ENCODE measurements at places on chromosomes 1 and 21.

- no peak for DNase-seq
Observed at GRCh38 chr1:99728494-99729235, 37.8 kb downstream of the FRRS1 start.

- DNase-seq = no peak
Observed at GRCh38 chr1:30665216-30666010, 58.0 kb downstream of the MATN1 start.

DNA sequence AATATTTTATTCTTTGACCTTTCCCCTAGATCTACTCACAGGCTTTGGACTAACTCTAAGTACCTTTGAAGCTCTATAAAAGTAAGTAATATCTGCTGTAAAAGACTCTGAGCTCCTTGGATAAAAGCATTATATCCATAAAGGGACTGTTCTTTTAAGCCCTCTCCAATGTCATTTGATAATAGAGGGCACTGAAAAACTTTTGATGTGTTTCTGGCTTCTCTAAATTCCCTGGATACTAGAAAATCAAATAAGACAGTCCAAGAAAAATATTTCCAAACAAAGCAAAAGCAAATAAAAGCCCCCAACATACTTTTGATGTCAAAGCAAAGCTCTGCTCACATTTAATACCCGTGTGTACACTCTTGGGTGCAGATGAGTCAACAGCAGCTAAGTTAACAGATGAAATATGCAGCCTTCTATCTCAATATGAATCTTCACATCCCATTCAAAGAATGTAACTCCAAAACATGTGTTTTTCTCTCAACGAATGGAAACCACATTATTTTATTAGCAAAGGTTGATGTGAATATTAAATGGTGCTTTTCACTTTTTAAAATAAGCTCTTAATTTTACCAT lies 230.3 kb downstream of the CENPF start:
- DNase-seq = no peak

DNA sequence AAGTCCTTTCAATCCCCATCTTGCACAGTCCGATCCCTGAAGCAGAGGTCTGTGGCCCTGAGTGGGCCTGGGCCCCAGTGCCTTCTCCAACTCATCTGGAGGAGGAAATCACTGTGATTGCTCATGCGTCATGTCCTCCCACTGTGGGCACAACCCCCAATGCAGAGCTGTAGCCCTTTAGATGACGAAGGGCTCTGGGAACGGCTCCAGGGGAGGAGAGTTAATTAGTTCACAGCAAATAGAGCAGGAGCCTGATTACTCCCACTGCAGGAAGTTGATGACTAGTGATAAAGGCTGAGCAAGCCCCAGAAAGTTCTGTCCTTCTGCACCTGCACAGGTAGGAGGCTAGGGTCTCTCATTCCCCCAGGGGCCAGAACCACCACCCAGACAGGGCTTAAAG lies 111.5 kb downstream of the CCDC185 start:
- no peak for DNase-seq

- no peak for DNase-seq
Observed at GRCh38 chr1:19055001-19055400, 98.5 kb upstream of the IFFO2 start.

- DNase-seq = no peak
Observed at GRCh38 chr1:202812176-202813026, 1.6 kb downstream of the PCAT6 start.

DNA sequence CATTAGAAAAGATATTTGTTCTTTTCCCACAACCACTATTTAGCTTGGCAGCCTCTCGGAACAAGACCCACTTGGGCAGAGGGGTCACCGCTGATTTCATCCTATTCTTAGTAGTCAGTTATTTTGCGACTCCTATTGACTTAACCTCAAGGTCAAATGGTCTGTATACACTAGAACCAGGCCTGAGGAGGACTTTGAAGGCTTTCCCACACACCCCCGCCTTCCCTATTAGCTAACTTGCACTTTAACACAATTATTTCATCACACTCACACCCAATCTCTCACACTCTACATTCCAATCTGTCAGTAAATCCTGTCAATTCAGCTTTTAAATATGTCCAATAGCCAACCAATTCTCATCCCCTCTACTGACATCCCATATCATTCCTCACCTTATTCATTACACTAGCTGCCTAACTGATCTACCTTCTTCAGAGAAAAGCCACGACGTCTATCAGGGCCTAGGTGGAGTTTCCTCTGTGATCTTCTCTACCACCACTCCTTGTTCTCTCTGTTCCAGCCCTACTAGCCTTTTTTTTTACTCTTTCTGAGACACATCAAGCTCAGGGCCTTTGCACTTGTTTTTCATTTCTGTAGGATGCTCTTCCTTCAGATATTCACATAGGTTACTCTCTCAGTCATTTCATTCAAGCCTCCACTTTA lies 1.0 kb upstream of the NIBAN1 start:
- DNase-seq = peak; percentile 38

DNA sequence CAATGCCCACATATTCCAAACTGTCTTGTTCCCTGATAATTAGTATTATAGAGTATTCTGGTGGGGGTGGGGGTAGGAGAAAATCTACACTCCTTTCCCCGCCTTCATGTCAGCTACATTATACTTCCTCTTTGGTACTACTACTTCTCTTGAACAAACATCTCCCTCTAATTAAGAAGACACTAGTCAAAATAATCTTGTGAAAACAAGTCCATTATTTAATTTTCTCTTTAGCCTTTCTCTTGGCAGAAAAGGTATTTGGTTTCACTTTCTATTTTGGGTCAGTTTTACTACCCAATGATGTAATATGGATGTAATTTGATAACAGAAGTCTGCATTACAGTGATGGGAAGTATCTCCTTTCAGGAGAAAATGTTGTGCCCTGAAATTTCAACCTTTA lies 22.5 kb downstream of the NTMT2 start:
- DNase-seq = peak; percentile 2

GRCh38 chr1:177650947-177651346 lies 318.9 kb downstream of the SEC16B start:
- no peak for DNase-seq

DNA sequence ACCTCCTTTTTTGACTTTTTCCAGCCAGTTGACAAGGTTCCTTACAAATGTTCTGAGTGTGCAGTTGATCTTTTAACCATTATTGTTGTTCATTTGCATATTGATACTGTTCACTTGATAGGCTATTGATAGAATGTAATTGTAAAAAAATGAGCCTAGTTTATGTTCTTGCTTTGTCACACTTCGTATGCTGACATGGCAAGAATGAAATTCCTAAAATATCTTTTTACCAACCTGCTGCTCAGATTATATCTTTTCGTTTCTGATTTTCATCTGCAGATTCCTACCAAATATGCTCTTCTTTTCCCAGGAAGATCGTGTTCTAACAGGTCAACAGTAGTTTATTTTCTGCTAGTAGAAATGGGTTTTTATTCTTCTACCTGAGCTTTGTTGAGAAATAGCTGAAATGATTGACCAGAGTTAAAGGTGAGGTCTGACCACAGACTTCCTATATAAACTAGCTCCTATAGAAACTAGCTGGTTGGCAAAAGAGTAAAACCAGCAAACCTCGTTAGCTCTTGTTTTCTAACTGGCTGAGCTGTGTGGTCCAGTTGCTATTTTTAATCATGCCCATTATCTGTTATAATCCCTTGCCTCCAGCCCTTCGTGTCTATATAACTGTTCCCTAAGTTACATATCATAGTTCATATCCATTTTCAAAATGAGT lies 174.8 kb downstream of the HS2ST1 start:
- no peak for DNase-seq

DNA sequence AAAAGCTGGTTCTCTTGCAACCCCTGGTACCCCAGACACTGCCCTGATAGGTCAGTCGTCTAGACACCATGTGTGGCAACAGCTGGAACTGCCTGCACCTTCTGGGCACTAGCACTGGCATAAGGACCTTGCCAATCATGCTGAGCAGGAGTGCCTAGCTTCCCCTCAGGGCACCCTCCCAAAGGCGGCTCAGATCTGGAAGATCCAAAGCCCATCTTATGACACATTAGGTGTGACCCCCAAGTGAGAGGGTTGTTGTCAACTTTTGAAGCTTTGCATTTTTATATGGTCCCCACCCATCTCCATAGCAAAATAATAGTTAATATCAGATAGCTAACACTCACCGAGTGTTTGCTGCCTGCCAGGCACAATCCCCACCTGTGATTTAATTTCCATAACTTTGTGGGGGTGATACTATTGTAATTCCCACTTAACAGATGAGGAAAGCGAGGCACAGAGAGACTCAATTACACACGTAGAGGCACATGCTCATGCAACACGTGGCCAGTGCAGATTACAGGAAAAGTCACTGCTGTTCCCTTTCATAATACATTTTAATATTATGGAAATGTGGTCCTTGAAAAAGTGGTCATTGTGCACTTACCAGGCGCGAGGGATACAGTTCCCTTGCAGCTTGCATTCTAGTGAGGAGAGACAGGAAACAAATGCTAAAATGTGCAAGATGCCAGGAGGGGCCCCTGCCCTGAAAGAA lies 25.8 kb downstream of the EXOC8 start:
- DNase-seq = no peak

GRCh38 chr1:226763905-226764264 lies 24.8 kb upstream of the ITPKB start:
- DNase-seq = no peak

DNA sequence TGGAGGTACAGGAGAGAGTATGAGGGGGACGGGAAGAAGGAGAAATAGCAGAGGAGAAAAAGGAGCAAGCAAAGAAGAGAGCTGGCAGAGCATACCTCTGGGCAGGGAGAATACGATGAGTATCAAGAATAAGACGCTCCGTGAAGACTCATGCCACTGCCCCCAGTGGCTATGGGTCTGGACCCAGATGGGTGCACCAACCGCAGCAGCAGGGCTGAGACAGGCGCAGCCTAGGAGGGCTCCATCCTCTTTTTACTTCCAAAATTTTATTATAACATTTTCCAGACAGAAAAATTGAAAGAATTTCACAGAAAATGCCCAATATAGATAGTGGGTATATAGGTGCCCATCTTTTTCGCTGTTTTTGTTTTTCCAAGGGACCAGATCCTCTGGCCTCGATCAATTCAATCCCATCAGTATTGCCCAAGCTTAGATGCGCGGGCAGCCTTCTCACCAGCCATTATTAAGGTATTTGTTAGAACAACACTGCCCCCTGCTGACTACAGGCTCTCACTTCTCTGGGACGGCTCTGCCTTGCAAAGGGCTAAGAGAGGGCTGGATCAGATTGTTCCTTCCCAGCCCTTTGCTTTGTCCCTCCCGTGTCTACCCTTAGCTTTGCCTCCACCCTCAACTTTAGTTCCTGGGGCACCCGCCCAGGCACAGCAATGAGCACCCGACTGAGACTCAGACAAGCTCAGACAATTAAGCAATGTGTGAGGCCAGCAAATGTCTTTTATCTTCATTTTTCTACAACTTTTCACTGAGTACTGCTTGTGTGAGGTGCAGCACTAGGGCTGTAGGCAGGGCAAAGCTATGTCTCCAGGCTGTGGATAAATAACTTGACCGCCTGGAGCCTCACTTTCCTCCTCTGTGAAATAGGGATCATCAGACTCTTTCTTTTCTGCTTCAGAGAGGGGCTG lies 17.5 kb upstream of the CAMK1G start:
- peak; percentile 74 for DNase-seq

- no peak for DNase-seq
Observed at GRCh38 chr1:190908691-190909090, 431.0 kb upstream of the BRINP3 start.

DNA sequence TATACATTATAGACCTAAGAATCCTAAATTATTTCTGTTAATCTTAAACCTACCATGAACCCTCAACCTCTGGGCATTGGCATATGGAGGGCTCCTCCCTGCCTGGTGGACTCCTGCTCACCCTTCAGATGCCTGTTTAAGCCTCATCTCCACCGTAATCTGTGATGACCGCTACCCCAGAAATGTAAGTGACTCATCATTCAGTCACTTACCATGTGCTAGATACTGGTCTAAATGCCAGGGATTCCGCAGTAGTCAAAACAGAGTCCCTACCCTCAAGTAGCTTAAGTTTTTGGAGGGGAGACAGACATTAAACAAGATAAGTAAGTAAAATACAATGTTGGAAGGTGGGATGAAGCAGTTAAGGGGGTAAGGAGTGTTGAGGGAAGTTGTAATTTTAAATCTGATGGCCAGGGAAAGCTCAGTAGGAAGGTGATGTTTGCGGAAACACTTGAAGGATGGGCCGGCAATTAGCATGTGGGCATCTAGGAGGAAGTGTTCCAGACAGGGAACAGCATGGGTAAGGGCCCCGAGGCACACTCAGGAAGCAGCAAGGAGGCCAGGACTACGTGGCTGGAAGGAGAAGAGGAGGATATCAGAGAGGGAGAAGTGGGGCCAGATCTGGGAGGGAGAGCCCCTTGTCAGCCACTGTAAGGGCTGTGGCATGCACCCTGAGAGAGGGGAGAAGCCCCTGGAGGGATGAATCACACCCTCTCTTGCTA lies 141.7 kb upstream of the HOOK1 start:
- DNase-seq = no peak

DNA sequence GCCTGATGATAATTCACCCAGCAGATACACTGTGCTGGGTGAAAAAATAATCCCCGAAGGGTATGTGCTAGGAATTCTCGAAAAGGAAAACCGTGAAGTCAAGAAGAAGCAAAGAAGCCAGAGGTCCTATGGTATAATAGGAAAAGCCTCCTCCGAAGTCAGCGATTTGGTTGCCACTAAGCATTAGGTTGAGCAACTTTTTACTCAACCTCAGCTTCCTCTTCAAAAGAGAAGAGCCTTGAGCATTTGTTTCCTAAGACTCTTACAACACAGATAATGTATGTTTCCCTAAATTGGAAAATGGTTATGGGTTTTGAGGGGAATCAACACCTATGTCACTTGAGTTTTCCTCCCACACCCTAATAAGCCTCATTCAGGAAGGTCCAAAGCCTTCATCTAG lies 21.3 kb upstream of the MNDA start:
- DNase-seq = no peak

GRCh38 chr21:35882791-35883240 lies 177.5 kb downstream of the SETD4 start:
- no peak for DNase-seq

DNA sequence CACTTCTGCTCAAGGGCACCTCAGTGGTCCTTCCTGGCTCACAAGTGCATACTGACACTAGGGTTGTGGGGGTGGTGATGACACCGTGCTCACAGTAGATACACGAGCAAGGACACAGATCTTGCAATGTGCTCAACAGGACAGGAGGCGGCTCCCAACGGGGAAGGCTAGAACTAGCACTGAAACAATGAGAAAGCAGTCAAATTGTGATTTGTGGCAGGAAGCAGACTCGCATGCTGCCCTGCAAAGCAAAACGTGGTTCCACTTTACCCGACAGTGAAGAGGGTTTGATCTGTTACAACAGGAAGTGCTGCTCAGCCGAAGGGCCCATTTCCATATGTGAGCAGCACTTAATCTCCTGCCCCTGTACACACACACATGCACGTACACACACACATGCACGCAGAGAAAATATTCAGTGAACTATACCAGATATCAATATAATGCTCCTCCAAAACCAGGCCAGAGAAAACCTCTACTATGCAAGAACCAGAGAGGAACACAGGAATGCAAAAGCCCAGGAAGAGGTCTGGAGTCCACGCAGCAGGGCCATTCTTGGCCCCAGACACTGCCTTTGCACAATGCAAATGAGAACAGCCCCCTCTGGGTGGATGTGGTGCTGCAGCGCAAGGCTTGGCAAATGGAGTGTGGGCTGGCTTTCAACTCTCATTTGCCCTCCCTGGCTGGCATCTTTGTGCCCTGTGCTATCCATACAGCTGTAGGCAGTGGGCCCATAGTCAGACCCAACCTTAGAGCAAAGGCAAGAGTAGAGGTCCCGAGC lies 47.1 kb downstream of the KANK4 start:
- DNase-seq = peak; percentile 37

- no peak for DNase-seq
Observed at GRCh38 chr1:201176940-201177339, 13.7 kb upstream of the IGFN1 start.
